ENCODE measurements at places on chromosomes 7 and 10.

DNA sequence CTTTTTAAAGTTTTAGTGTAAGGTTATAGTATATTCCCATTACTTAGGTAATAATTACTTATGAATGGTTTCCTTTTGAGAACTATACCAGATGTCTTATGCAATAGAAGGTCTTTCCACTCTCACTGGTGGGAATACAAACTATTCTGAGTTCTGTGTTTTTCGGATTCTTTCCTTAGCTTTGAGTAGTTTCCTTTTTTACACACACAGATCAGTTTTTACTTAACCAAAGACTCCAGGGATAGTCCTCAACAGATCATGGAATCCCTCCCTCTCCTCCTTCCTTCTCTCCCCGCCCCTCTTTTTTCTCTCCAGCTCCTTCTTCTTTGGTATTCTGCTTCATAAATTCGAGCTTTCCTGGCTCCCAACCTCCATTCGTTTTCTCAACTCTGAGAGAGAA, 13.3 kb downstream of the COPG2 start:
- no peak for DNase-seq

- peak; percentile 17 for DNase-seq
Measured at GRCh38 chr7:116588641-116589594, 64.1 kb downstream of the CAV1 start.

- DNase-seq, result no peak
Measured at GRCh38 chr10:51935341-51935740, 235.9 kb upstream of the CSTF2T start.

- DNase-seq, result no peak
Measured at GRCh38 chr7:117045927-117046710, 92.8 kb downstream of the ST7 start.

DNA sequence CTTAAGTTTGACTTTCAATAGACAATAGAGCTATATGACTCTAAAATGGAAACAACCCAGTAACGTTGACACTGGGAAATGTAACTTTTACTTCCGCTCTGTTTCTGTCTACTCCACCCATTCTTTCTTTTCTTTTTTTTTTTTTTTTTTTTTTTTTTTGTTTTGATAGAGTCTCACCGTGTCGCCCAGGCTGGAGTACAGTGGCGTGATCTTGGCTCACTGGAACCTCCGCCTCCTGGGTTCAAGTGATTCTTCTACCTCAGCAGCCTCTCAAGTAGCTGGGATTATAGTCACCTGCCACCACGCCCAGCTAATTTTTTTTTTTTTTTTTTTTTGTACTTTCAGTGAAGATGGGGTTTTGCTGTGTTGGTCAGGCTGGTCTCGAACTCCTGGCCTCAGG, 13.9 kb downstream of the PRSS2 start:
- no peak for DNase-seq

DNA sequence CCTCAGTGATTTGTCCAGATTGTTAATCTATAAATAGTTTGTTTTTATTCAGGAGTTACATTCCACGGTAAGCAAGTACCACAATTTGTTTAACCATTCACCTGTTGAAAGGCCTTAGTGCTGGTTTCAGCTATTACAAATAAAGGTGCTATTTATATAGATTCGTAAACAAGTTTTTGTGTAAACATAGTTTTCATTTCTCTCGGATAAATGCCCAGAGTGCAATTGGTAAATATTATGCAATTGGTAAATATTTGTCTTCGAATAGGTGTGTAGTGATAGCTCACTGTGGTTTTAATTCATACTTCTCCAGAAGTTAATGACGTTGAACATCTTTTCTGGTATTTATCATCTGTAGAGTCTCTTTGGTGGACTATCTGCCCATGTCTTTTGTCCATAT, 76.4 kb upstream of the RSU1 start:
- no peak for DNase-seq

- no peak for DNase-seq
Measured at GRCh38 chr7:139084709-139085108, 24.8 kb downstream of the ZC3HAV1 start.

DNA sequence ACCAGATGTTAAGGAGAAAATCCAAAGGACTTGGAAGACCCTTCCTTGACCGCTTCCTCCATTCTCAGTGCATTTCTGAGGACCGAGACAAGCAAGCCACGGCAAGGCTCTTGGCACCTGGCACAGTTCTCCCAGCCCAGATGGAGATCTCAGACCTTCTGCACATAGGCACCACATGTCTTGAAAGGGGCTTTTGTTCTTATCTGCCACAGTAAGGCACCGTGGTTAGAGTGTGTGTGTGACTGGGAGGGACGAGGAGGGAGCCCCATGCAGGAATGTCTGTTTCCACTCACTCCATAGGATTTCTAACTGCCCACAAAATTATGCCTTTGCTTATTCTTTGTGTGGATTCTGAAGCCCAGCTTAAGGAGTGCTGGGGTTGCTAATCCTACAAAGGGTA, 10.3 kb upstream of the WDR86 start:
- DNase-seq, result no peak

DNA sequence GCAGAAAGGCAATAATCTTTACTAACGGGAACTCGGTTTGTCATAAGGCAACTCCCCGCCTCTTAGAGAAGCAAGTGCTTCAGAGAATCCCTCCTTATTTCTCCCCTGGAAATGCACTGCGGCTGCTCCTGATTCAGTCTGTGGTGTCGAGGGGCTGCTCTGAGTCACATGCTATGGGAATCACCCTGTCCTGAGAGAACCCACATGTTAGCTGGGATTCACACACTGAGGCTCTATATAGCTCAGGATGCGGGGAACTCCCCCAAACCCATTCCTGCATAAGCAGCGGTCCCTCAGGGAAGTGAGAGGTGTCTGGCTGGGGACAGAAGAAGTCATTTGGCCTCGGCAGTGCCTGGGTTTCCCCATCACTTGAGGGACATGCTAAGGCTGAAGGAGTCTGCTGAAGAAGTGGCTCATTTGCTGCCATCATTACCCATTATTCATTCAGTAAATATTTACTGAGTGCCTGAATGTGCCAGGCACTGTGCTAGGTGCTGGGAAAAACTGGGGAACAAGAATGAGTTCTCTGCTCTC, 87.5 kb downstream of the ATXN7L1 start:
- DNase-seq, result no peak

- no peak for DNase-seq
Measured at GRCh38 chr10:42113158-42113450, 525.3 kb downstream of the ZNF33B start.

DNA sequence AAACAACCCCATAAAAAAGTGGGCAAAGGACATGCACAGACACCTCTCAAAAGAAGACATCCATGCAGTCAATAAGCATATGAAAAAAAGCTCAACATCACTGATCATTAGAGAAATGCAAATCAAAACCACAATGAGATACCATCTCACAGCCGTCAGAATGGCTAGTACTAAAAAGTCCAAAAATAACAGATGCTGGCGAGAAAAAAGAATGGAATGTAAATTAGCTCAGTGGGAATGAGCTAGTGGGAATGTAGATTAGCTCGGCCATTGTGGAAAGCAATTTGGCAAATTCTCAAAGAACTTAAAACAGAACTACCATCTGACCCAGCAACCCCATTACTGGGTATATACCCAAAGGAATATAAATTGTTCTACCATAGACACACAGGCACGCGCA, 287.0 kb downstream of the WDR37 start:
- no peak for DNase-seq

DNA sequence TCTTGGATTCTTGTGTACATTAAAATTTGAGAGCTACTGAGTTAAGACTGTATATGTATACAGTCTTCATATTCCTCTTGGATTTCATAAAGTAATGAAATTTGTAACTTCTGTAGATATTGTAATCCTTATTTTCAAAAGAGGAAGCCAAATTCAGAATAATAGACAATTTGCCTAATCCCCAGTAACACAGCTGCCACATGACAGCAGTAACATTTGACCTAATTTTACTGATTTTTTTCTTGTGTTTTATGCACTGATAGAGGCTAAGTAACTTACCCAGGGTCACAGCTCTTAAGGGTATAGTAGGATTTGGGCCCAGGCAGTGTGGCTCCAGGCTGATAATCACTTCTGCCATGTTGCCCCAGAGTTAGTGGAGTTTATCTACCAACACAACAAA, 40.4 kb upstream of the IL6 start:
- no peak for DNase-seq

DNA sequence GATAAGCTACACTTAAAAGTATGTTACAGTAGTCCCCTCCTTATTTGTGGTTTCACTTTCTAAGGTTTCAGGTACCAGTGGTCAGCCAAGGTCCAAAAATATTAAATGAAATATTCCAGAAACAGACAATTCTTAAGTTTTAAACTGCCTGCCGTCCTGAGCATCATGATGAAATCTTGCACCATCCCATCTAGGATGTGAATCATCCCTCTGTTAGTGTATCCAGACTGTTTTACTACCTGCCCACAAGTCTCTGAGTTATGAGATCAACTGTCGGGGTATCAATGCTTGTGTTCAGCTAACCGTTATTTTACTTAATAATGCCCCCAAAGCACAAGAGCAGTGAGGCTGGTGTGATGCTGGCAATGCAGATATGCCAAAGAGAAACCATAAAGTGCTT, 11.4 kb downstream of the KDM7A start:
- DNase-seq, result no peak

DNA sequence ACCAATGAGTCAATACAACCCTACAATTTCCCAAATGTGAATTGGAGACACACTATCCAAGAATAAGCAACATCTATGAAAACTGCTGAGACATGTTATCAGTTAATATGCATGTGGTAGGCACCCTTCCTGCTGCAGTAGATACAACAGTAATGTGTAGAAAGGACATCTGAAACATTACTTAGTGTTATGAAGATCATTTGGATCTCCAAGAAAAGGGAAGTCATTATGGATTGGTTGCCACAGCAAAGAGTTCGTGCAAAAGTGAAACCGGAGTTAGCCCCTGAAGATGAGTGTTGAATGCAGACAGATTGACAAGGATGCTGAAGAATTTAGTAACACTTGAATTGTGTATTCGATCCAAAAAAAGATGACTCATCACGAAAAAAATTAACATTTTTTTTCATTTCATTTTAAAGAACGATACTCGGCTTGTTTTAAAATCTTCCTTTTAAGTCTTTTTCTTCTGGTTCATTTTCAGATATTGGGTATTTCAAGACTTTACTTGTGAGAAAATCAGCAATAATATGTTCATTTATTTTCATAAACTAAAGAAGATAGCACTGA, 322.4 kb upstream of the KLF6 start:
- no peak for DNase-seq

DNA sequence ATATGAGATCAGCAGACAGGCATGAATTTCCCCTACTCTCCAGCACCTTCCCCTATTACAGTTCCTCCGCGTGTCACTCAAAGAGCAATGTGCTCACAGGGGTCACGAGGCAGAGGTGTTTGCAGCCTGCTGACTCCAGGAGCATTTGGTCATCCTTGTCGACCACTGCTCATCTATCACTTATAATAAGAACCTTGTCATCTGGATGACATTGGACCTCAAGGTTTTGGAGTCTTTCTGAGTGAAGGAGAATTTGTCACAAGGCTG, 32.9 kb upstream of the PLPP4 start:
- no peak for DNase-seq

GRCh38 chr7:24395512-24395911, 111.5 kb downstream of the NPY start:
- no peak for DNase-seq

DNA sequence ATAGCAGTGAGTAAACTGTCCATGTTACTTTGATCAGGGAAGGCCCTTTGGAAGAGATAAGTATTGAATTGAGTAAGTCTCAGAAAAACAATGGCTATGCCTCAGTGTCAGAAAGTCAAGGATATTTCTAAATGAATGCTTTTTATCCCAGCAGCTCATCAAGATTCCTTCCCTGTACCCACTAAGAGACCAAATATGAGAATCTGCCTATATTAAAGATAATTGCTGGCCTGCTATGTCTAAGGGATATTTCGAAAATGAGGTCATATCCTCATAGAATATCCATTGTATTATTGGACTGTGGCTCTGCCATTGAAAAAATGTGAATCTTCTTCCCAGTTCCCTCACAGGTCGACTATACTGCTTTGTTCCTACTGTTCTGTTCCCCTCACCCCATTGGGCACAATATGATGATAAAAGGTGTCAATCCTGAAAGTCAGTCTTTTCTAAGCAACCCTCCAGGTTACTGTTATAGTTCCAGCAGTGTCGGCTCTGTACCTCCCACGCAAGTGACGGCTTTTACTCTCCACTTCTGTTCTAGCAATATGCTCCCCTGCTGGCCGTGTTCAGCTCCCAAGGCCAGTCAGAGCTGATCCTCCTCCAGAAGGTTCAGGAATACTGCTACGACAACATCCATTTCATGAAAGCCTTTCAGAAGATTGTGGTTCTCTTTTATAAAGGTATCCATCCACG, 51.7 kb downstream of the BZW2 start:
- DNase-seq, result no peak

DNA sequence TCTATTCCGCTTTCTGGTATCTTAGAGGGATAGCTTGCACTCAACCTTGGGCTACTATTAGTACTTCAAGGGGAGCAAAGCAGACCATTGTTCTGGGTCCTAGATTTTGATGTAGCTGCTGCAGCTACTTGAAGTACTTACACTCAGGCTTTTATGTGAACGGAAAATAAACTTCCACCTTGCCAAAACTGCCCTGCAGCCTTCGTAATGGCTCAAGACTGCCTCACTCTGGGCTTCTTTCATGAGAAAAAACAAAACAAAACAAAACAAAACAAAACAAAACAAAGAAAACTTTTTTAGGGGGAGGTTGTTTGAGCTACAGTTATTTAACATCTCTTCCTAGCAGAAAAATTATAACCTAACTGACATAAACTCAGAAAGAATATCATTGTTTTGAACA, 19.4 kb upstream of the EPHB6 start:
- no peak for DNase-seq

DNA sequence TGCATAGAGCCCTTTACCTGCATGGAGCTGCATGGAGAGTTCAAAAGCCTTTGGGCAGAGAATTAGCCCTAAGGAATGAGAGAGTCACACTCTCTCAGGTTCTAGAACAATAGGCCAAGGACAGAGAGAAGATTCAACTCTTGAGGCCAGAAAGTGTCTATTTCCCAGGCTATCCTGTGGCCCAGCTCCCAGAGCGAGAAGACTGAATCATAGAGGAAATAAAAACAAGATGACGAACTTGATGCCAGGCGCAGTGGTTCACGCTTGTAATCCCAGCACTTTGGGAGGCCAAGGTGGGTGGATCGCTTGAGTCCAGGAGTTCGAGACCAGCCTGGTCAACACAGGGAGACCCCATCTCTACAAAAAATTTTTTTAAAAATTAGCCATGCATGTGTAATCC, 18.3 kb upstream of the PODXL start:
- no peak for DNase-seq

GRCh38 chr7:98335411-98335977, 54.0 kb downstream of the BRI3 start:
- no peak for DNase-seq

GRCh38 chr7:120837599-120837998, 20.3 kb downstream of the TSPAN12 start:
- peak; percentile 51 for DNase-seq

- DNase-seq, result no peak
Measured at GRCh38 chr7:127154101-127154500, 98.6 kb downstream of the GRM8 start.

- DNase-seq, result peak; percentile 51
Measured at GRCh38 chr7:108375668-108376067, 80.6 kb downstream of the NRCAM start.

GRCh38 chr10:97667463-97667862, 19.6 kb downstream of the AVPI1 start:
- DNase-seq, result no peak
